ENCODE measurements at places on chromosomes 11 and 22. TPM values are rescaled to one million over a fixed set of nuclear protein-coding genes. Genes with fewer than 3 reads are reported as not detected.

Gene ZNF280A
- not detected for total RNA-seq

Gene C22orf31
- not detected for total RNA-seq

Gene CNGA4
- not detected for total RNA-seq

Gene TRIM49
- not detected for total RNA-seq

Gene PDGFD
- total RNA-seq: 8.4 TPM

Gene LRRC75B
- 22.1 TPM for total RNA-seq

Gene MIAT
- 0.19 TPM for total RNA-seq

Gene ARHGEF17
- total RNA-seq: 196 TPM

Gene UBQLN3
- total RNA-seq: not detected

Gene OR9I1
- not detected for total RNA-seq

Gene PDE2A
- total RNA-seq: 68.8 TPM

Gene NLRP6
- total RNA-seq: 0.13 TPM

Gene SYVN1
- total RNA-seq: 39.5 TPM

Gene DEFB131B
- not detected for total RNA-seq

Gene PCNX3
- 43.1 TPM for total RNA-seq

Gene VPREB1
- not detected for total RNA-seq

Gene TSPAN32
- 1.2 TPM for total RNA-seq

Gene MCHR1
- total RNA-seq: not detected

Gene LRRC4C
- total RNA-seq: 1.9 TPM

Gene RBM14
- total RNA-seq: 36.5 TPM

Gene TUBA8
- total RNA-seq: 16.5 TPM

Gene CPT1A
- 54.8 TPM for total RNA-seq

Gene PGA4
- total RNA-seq: not detected

Gene SMIM38
- total RNA-seq: 2.1 TPM

Gene VWCE
- 1.4 TPM for total RNA-seq

Gene PLXNB2
- total RNA-seq: 218 TPM
